ENCODE measurements at places on chromosomes 3 and 15. TPM values are rescaled to one million over a fixed set of nuclear protein-coding genes. Genes with fewer than 3 reads are reported as not detected.

TM4SF4 gene
- total RNA-seq = 0.17 TPM

GRM7 gene
- not detected for total RNA-seq

- DNase-seq = no peak
These were observed 466 bp downstream of the NFKBIZ start for GRCh38 chr3:101849714-101850245.

DNA sequence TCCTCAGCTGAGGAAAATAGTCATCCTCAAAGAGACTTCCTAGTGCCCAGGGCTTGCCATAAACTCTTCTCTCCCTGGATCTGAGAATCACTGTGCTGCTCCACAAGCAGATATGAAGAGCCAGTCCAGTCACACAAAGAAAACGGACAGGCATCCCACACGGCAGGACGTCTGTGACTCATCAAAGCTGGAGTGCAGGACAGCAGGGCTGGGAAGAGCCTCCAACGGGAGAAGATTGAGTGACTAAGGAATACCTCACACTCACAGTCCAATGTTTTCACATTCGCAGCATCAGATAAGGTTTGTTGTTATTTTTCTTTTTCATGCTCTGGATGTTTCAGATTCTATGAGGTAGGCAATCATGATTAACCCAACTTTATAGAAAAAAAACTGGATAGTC is 57.8 kb downstream of the NEK10 start:
- DNase-seq = peak; percentile 97

DNA sequence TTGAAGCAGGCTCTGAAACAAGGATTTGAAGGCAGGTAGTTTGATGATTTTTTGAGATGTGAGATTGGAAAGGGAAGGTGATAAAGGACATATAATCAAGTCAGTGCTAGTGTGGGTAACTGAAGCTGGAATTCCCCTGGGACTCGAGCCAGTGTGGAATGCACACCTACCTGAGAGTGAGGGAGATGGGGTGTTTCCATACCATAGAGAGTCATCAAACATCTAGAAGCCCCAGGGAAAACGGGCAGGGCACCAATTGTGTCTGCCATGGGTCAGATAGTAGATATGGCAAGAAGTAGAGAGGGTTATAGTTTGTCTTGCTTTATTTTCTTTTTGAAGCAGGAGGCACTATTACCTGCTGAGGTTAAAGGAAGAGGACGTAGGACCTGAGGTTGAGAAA is 120.0 kb downstream of the SSR3 start:
- DNase-seq = no peak

DNA sequence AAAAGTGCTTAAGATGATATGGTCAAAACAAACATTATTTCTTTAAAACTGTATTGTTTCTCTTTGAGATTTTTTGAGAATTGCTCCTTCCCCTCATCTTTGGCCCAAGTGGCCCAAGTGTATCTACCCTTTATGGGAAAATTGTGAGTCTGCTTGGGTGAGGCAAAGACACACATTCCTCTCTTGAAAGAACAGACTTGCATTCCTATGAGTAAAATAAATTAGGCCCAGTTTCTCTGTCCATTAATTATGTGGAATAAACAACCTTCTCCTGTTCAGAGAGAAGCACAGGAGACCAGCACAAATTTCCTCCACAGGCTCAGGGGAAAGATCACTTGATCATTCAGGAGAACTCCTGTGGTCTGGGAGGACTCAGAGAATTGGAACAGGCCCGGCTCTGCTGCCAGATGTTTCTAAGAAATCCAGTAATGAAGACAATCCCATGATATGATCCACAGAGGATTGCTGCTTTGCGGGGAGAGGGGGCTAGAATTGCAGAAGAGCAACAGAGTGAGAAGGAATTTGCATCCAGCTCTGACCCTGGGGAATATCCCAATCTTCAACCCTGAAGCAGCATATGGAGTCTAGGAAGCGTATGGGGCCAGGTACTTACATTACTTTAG is 53.8 kb upstream of the BOC start:
- DNase-seq = no peak

- DNase-seq = no peak
These were observed 291.3 kb downstream of the TLE3 start for GRCh38 chr15:69806287-69806915.
